Peyer's patch (tissue), 4 donors: ENCODE measurements at places on chromosomes 1 and 21. TPM values are rescaled to one million over a fixed set of nuclear protein-coding genes. Genes with fewer than 3 reads are reported as not detected.

- peak; percentile 93 for DNase-seq
These were observed 12.9 kb upstream of the PHLDA3 start for GRCh38 chr1:201481761-201482493.

The FMO2 gene
- 7.2 TPM for total RNA-seq

The UTS2 gene
- total RNA-seq, result not detected

The SLAMF1 gene
- total RNA-seq, result 9.1 TPM

- no peak for DNase-seq
These were observed 430.9 kb downstream of the HLX start for GRCh38 chr1:221310180-221310579.

- DNase-seq, result no peak
These were observed 99.4 kb upstream of the SLC45A1 start for GRCh38 chr1:8218351-8219092.

The SV2A gene
- 0.70 TPM for total RNA-seq

The LCE3E gene
- not detected for total RNA-seq
